Psoas muscle (tissue), 8 donors: ENCODE measurements at places on chromosomes 16 and 17. TPM values are rescaled to one million over a fixed set of nuclear protein-coding genes. Genes with fewer than 3 reads are reported as not detected.

- DNase-seq = no peak
Measured at GRCh38 chr17:74959826-74960515, 12.6 kb downstream of the HID1 start.

- DNase-seq = no peak
Measured at GRCh38 chr17:31416503-31416923, 25.0 kb downstream of the RAB11FIP4 start.

The ENPP7 gene
- not detected for total RNA-seq

The ELMO3 gene
- 0.30 TPM for total RNA-seq

DNA sequence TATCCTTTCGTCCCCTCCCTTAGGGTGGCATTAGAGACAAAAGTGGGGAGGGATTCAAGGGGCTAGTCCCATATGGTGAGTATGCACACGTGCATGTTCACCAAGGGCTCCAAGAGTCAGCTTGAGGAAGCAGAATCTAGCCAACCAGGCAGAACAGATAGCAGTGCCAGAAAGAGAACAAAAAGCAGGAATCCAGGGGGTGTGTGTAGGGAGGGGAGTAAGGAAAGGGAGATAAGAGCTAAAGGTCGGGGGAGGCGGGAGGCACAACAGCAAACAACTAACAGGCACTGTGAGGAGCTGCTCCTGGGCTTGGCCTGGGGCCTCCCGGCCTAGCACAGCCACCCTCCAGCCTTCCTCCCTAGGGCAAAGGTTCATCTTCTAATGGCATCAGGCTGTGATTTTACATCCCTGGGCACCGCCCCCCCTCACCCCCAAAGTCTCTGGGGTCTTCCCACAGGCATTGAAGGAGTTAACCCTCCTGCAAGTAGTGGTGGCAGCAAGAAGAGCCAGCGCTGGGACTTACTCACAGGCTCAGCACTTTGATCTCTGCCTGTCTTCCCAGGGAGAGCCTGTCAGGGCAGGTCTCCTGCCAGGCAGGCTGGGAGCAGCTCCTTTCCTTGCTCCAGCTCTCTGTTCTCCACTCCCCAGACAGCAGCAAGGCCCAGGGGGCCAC lies 12.4 kb upstream of the SUPT4H1 start:
- no peak for DNase-seq

- DNase-seq = peak; percentile 87
Measured at GRCh38 chr17:50564916-50565315, 4.4 kb downstream of the CACNA1G start.

- no peak for DNase-seq
Measured at GRCh38 chr17:74187761-74188160, 15.7 kb upstream of the RPL38 start.

The ATP2C2 gene
- total RNA-seq = not detected

- peak; percentile 19 for DNase-seq
Measured at GRCh38 chr17:78849026-78849425, 8.4 kb upstream of the USP36 start.

DNA sequence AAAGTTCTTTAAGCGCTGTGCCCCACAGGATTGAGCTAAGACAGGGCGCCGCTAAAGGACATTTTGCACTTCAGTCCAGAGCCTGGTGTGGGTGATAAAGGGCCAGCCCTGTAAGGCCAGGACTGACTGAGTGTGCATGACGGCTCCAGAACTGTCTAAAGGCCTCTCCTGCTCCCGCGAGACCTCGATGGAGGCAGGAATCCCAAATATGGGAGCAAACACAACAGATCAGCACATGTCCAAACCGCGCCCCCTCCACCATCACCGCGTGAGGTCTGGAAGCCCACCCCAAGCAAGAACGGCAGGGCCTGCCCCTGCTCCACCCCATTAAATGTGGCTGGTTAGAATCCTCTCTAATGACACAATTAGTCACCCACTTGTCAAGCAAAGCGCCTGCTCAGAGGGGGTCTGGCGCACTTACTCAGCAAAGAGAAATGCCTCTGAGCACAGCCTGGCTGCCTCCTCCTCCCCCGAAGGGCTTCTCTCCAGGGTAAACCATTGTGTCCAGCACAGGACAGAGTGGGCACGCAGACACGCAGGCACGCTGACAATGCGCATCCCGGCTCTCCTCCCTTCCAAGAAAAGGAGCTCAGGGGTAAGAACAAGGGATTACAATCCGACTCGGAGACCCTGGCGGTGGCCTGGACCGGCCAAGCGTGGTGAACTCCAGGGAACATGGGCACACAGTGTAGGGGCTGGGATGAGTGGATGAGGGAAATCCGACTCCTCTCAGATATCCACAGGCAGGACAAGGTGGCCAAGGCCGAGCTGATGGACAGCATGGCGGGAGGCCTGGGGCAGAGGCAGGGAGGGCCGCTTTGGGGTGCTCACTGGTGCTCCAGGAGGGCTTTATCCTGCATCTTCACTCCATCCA lies 1.5 kb downstream of the MXRA7 start:
- DNase-seq = peak; percentile 92

GRCh38 chr16:76226481-76226880 lies 50.7 kb upstream of the CNTNAP4 start:
- no peak for DNase-seq

DNA sequence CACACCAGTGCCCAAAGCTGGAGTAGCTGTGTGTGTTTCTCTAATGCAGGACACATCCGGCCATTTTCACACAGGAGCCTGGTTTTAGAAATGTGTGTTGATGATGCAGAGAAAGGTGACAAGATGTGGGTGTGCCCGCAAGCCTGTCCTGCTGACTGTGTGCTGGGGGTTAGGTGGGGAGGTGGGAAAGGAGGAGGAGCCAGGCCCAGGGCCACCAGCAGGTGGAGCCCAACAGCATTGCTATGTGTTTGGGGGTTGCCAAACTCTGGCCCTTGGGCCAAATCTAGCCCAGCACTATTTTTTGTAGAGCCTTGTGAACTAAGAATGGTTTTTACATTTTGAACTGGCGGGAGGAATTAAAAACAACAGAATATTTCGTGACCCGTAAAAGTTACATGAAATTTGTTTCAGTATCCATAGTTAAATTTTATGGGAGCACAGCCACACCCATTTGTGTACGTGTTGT lies 61.7 kb upstream of the LGALS9 start:
- DNase-seq = peak; percentile 49
